Aorta (tissue), 5 donors: ENCODE measurements at places on chromosomes 2 and 18. TPM values are rescaled to one million over a fixed set of nuclear protein-coding genes. Genes with fewer than 3 reads are reported as not detected.

- no peak for DNase-seq
Observed at GRCh38 chr2:4908461-4908860, 783.7 kb upstream of the SOX11 start.

DNA sequence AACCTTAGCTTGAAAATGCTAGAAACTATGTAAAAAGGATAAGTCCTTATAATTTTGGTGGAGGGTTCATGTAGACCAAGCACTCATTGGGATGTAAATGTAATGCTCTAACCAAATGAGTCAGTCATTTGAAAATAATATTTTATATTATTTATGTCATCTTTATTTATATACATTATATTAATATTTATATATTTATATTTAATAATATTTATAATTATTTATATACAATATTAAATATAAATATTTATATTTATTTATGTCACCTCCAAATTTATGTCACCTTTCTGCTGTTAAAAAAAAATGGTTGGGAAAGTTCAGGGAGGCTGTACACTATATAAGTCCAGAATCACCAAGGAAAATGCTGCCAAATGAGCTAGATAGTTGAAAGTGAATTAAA, 254.3 kb downstream of the FIGN start:
- DNase-seq: no peak

DNA sequence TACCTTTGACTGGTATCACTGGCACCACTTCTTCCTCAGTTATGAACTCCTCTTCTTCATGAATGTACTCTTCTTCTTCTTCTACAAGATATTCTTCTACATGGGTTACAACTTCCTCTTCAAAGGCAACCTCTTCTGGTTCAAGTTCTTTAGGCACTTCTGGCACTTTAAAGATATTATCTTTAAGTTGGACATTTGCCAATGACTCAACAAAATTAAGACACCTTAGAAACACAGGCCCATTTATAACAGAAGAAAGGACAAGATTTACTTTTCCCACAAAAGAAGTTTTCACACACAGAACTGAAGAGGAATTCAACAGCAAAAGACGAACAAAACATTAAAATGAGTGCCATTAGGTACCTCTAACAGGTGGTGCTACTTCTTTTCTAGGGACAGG, 127.3 kb downstream of the TTN start:
- no peak for DNase-seq

DNA sequence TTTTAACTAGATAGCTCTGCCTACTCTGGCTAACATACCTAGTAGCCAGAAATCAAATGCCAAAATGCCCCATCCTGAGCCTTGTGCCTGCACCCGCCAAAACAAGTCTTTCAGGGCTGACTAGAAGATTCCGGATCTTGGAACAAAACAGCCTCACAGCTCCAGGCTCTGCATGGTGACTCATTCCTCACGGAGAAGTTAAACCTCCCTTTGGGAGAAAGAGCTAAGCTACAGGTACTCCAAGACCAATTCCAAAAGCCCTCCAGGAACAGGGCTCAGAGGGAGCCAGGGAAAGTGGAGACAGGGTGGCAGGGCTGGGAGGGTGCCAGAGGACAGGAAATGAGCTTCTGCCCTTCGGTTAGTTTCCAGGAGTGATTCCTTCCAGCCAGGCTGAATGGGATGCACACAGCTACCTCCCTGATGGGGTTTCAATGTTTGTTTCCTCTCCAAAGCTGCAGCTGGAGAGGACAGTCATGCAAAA, 295.6 kb downstream of the TNS1 start:
- DNase-seq: no peak

GRCh38 chr2:212686285-212686895, 147.8 kb upstream of the ERBB4 start:
- peak; percentile 57 for DNase-seq

- DNase-seq: no peak
Observed at GRCh38 chr2:10433947-10434885, 13.9 kb downstream of the ODC1 start.

DNA sequence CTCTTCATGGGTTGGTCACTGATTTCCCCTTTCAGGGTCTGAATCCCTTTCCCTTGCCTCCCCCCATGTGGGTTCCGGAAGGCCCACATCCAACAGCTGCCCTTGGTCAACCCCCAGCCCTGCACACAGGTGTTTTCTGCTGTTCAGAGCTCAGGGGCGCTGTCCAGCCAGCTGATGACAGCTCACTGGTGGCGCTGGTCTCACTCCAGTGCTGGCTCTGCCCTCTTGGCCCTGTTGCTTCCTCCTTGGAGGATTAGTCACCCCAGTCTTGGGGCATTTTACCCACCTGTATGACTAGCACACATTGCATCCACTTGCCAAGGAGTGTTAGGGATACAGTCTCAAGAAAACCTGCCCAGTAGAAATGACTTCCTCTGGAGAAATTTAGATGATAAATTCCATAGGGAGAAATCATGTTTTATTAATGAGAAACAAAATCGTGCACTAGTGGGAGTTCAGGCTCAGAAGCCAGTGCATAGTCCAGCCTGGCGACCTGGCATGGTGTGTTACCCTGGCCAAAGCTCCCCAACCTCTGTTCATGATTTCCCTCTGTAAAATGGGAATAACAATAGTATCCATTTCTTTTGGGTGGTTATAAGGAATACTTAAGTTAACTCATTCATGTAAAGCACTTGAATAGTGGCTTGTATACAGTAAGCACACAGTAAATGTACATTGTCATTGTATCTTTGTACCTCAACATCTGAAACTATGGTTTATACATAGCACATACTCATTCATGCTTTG, 21.6 kb downstream of the CRIM1 start:
- no peak for DNase-seq

- no peak for DNase-seq
Observed at GRCh38 chr2:61585383-61585782, 47.2 kb upstream of the XPO1 start.

DNA sequence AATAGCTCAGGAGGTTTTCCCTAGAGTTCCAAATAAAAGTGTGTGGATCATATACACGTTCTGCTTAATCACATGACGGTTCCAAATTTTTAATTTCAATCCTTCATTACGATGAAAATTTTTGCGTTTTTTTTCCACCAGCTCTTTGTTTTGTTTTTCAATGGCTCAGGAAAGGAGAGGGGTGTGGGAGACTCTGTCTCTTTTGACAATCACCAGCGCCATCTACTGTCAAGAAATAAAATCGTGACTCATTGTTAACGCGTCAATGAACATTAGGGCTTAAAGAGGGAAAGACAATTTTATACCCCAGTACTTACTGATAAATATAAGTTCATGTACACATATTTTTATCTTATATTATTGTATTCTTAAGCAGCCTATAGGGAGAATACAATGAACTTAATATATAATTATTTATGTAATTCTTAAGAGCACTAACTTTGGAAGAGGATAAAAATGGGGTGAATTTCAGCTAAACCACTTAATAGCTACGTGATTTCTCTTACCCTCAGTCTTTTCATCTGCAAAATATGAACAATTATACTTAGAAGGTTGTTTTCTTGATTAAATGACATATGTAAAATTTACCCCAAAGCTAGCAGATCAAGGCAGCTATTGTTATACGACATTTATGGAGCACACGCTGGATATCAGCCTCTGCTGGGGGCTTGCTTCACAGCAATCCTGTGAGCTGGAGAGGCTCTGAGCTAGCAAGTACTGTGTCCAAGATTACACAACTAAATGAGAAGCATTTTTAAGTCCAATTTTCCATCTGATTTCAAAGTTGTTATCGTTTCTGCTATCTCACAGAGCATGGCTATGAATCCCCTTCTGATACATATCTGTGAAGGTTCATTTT, 47.4 kb upstream of the RMDN2 start:
- no peak for DNase-seq

DNA sequence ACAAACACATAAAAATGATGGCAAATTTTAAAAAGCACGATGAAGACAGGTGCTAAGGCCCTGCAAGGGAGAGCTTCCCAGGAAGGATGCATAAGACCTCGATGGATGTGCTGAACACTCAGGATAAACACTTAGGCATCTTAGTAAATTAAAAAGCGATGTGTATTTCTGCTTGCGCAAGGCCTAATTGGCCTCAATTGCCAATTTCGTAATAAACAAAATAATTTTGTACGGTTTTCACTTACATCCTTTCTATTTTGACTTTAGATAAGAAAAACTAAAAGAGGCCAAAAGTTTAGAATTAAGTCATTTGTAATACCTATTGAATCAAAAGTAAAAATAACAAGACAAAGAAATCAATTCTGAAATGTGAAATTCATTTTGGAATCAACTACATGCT, 189.1 kb downstream of the TCF4 start:
- DNase-seq: no peak

CROCC2 gene
- total RNA-seq: 0.13 TPM

SERPINB11 gene
- not detected for total RNA-seq

CELF4 gene
- not detected for total RNA-seq

RNF152 gene
- total RNA-seq: 24.9 TPM
